ENCODE measurements at places on chromosomes 11 and 22.
A peak's percentile ranks its signal among the peaks of the same experiment; 100 is the strongest.

GRCh38 chr11:128483211-128483788, 104.1 kb downstream of the ETS1 start:
- DNase-seq = no peak

DNA sequence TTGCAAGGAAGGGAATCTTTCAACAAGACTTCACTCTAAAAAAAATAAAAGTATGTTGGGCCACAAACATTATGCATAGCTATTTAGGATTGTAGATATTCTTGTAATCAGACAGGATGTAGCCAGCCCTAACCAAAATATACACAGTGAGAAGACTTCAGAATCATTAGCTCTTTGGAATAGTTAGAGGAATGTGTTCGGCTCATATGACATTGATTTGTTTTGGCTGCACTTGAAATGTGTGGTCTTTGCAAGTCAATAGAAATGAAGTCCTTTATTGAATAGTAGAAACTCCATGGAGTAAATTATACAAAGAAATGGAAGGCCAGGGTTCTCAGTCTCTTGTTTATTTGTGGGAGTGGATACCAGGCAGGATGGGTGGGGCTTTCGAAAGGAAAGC, 692.1 kb downstream of the NTM start:
- no peak for DNase-seq

DNA sequence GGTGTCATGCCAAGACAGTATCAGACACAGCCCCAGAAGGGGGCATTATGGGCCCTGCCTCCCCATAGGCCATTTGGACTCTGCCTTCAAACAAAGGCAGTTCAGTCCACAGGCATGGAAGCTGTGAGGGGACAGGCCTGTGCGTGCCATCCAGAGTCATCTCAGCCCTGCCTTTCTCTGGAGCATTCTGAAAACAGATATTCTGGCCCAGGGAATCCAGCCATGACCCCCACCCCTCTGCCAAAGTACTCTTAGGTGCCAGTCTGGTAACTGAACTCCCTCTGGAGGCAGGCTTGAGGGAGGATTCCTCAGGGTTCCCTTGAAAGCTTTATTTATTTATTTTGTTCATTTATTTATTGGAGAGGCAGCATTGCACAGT, 14.6 kb downstream of the IL10RA start:
- DNase-seq = no peak

GRCh38 chr11:65571940-65572339, 398 bp upstream of the FAM89B start:
- peak; percentile 78 for DNase-seq

GRCh38 chr11:39589391-39589790, 1870.1 kb downstream of the LRRC4C start:
- DNase-seq = no peak

- DNase-seq = peak; percentile 28
These were observed 22.7 kb downstream of the OOSP3 start for GRCh38 chr11:59901306-59901705.

- no peak for DNase-seq
These were observed 44.2 kb upstream of the SMTN start for GRCh38 chr22:31036671-31037550.

DNA sequence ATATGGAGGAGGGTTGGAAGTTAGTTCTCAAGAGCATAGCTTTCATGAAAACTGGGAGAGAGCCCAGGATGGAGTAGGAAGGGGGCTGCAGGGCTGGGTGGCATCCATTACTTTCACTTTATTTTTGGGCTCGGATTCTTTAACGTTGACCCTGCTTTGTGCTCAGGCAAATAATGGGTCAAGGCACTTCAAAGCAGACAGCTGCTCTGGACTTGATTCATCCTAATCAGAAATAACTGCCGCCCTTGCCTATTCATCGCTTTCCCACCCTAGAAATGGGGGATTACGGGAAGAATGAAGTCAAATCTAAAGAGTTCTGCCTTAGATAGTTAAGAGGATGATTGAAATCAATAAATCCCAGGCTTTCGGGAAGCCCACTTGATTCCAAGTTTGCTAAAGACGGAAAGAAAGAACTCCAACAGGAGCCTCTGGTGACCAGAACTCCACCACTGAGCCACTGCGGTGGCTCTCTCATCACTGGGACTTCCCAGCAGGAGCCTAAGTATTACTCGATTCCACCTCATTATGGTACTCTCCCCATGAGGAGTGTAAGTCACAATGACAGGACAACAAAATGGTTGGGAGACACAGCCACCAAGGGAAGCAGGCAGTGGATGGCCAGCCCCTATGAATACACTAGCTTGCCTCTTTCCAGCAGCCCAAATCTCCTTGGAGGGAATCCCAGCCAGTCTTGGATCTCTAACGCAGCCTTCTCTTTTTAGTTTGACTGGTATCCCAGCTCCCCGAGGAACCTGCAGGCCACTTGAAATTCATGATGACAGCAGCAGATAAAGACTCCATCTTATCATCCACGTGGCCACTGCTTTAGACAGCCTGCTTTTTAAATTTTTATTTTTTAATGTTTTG, 815.5 kb downstream of the NTM start:
- no peak for DNase-seq

DNA sequence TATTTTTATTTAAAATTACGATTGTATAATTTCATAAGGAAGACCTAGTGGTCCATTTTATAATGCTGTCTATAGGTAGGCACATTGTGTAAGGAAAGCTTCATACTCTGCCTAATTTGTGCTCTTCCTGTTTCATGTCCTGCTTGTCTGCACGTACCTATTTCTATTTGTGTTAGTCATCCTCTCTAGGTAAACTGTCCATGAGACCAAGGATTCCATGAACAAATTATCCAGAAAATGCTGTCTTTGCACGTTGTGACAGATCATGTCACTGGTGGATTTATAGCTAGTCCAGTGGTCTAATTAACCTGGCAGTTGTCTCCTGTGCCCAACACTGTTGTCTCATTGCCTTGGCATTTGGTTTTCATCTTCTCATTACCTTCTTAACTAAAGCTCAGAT, 44.7 kb downstream of the DNAJC24 start:
- DNase-seq = no peak

GRCh38 chr11:77069336-77069968, 2.7 kb downstream of the CAPN5 start:
- no peak for DNase-seq

DNA sequence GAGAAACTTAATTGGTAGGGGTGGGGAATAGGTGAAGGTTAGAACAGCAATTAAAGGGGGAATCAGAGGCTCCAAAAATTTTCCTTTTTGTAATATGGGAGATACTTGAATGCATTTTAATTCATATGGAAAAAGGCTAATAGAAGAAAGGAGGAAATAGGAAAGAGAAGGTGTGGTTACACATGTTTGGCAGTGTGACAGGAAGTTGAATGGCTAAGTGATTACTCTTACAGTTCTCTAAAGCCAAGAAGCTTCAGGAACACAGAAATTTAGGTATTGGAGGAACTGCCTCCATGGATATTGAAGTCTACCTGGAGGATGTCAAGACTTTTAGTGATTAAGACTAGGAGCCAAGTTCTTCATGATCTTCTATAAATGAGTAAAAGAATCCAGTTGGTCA, 6.3 kb downstream of the NXPE2 start:
- DNase-seq = no peak

- no peak for DNase-seq
These were observed 42.5 kb downstream of the GALNT18 start for GRCh38 chr11:11579012-11579988.

DNA sequence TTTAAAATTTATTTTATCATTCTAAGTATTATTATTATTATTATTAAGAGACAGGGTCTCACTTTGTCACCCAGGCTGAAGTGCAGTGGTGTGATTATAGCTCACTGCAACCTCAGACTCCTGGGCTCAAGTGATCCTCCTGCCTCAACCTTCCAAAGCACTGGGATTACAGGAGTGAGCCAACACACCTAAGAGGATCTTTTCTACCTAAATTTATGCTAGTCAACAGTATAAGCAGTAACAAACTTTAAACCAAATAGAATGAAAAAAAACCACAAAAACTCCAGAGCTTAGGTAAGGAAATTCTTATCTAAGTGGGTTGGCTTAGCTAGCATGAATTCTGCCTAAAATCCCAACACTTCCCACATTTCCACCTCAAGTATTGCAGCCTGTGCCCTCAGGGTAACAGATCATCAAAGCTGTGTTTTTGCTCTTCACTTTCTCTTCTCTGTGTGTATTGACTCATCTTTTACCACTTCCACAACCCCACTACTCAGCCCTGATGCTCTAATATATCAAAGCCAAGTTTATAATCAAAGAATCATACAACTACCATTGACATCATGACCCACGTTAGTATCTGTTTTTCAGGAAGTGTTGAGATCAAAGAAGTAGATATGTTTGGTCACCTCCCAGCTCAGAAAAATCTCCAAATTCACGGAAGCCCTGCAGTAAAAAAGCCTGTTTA, 93.7 kb upstream of the SPON1 start:
- DNase-seq = peak; percentile 19

- DNase-seq = no peak
These were observed 16.3 kb downstream of the GVQW3 start for GRCh38 chr11:76397383-76397782.

- DNase-seq = peak; percentile 55
These were observed 29.5 kb downstream of the DKK3 start for GRCh38 chr11:11978792-11979487.

All from ELF-1 (cell line).